Astrocyte (in vitro differentiated cells and primary cell): ENCODE measurements at places on chromosomes 4 and X. TPM values are rescaled to one million over a fixed set of nuclear protein-coding genes. Genes with fewer than 3 reads are reported as not detected.

Gene GAB3
- 1.7 TPM in 2 replicates for total RNA-seq

- DNase-seq = no peak
Measured at GRCh38 chrX:65744965-65745364, 77.5 kb downstream of the MSN start.

DNA sequence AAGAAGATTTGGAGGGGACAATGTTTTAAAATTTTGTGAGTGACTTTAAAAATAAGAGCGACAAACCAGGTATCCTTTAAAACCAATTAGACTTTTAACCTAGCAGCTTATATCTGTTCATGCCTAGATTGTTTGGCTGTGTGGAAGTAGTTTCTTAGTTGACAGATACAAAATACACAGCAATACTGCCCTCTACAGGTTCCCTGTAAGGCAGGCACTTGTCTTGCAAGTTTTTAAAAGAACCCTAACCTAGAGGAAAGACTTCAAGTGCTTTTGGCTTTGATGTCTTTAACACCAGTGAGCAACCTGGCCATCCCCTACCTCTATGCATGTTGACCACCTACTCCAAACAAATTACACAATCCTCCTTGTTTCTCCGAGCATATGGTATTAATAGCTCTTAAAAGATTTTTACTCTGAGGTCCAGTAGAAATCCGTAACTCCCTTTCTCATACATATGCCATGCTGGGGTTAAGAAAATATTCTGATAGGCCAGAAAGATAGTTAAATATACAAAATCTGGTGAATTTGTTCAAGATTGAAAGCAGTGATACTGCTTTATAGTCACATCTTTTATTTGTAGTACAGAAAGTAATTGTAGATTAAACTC, 273.0 kb downstream of the ARHGAP24 start:
- DNase-seq = peak; percentile 61

DNA sequence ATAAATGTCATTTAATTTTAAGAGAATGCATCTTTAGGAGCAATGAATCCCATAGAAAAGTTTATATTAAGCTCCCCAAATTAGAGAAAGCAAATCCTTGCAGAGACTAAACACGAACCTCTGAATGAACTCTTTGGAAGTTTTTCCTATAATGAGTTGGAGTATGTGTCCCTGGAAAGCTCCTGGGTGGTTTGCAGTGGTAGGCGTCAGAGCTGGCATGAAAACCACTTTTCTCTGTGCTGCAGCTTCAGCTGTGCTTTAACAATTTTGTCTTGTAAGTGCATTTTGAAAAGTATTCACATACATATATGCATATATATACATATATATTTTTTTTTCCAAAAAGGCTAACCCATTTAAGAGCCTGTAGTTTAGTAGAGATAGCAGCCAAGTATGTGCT, 148.7 kb upstream of the TBC1D9 start:
- DNase-seq = no peak

- no peak for DNase-seq
Measured at GRCh38 chrX:47831788-47832187, 4.9 kb upstream of the ZNF81 start.

DNA sequence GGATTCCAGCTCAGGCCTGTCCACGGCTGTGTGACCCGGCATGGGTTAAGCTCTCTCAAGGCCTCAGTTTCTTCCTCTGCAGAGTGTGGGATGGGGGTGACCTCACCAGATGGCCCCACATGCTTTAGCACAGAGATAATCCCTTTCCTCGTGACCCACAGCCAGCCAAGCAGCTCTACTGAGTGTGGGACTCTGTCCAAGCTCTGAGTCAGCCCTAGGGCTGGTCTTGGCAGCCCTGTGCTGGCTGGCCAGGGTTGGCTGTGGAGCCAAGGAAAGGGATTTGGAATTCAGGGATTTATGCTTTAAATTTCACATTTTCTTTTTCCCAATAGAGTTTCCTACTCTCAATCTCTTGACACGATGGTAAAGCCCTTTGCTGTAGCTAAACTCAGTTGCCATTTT, 19.7 kb upstream of the SPON2 start:
- DNase-seq = peak; percentile 96

DNA sequence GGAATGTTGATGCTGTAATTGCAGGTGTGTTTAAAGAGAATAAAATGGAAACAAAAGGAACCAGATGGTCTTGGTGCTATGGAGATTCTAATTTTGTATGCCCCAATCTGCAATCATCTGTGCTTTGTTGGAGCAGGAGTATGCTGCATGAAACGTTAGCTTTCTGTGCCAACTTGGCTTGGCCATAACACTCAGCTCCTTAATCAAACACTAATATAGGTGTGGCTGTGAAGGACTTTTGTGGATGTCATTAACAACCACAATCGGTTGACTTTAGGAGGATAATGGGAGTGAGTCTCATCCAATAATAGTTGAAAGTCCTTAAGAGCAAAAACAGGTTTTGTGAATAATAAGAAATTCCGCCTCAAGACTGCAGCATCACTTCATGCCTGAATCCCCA, 399.2 kb downstream of the NLGN4X start:
- no peak for DNase-seq

DNA sequence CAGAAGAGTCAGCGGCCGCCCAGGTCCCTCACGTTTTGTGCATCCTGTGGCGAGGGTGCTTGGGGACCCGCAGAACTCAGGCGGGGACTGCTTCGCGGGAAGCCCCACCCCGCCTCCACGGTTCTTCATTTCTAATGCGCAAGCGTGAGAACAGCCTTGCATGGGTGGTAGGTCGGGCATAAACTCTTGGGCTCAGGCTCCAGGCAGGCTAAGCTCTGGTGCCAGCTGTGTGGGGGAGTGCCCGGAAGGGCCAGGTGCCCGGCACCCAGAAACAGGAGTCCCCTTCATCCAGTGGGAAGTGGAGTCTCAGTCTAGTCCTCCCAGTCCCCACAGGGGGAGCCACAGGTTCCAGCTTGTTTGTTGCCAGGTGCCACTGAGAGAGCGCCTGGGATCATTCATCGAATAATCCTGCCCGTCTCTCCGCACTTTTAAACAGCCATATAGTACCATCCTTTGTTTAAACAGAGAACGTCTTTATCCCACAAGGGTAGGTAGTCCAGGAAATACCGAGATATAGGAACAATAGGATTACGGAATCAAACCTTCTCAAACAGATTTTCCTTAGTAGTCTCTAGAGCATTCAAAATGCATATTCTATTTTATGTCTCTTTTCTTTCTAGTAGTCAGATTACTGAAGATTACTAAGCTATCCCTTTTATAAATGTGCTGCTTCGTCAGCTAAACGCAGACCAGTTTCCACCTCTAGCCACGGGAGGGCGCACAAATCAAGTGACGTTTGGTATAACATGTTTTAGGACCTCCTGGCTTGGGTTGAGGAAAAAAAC, 12.7 kb upstream of the RBBP7 start:
- DNase-seq = peak; percentile 35

- peak; percentile 4 for DNase-seq
Measured at GRCh38 chrX:130539721-130540321, 138.0 kb downstream of the RBMX2 start.
